ENCODE measurements at places on chromosomes 2 and 18.

- no peak for DNase-seq
Measured at GRCh38 chr2:24785671-24786321, 7.4 kb downstream of the PTRHD1 start.

GRCh38 chr2:108982259-108982679 lies 6.8 kb downstream of the EDAR start:
- DNase-seq = no peak

GRCh38 chr2:200276472-200276871 lies 30.0 kb upstream of the SPATS2L start:
- DNase-seq = no peak

DNA sequence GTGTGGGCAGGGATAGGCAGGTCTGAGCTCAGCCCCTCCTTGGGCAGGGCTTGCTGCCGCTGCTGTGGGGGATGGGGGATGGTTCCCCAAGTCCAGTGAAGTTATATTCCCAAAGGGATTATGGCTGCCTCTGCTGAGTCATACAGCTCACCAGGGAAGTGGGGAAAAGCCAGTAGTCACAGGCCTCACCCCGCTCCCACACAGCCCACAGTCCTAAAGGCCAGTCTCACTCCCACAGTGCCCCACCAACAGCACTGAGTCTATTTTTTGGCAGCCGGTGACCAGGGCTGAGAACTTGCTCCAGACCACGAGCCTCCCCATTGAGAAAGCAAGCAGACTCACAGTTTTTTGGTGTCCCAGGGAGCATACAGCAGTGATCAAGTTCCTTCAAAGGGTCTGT lies 173.3 kb downstream of the OSR1 start:
- no peak for DNase-seq

DNA sequence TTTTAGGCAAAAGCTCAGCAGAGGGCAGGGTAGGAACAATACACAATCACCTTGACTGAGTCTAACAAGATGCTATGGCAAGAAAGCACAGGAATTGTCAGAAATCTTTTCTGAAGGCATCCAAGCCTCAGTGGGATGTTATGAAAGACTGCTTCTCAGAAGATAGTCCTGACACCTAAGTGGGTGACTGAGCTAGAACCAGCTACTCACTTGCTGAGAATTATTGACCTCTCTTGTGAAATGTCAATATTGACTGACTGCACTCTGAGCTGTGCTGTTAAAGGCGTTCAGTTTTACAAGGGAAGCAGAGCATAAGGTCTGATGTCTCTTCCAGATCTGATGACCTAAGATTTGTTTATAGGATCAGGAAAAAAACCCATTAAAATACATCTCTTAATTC lies 46.1 kb downstream of the TACR1 start:
- no peak for DNase-seq

- no peak for DNase-seq
Measured at GRCh38 chr18:6249788-6250187, 164.9 kb downstream of the L3MBTL4 start.

GRCh38 chr2:96249654-96250053 lies 16.1 kb downstream of the TMEM127 start:
- no peak for DNase-seq

DNA sequence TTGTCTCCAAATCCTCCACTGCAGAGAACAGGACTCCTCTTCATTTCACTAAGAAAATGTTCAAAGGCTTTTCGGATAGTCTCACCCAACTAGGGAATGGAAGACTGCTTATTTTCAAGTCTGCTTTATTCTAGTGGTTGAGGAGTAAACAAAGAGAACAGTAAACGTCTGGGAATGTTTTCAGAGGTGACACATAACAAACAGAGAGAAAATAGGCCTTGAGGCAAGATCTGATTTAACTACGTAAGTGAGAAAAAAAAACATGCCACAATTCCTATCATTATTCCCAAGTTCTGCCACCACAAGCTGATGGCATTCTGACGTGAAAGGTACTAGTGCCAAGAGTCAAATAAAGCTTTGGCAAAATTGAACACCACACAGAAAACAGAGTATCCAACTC lies 16.7 kb upstream of the WIPF1 start:
- no peak for DNase-seq

GRCh38 chr2:69789772-69790600 lies 39.5 kb upstream of the GMCL1 start:
- no peak for DNase-seq

DNA sequence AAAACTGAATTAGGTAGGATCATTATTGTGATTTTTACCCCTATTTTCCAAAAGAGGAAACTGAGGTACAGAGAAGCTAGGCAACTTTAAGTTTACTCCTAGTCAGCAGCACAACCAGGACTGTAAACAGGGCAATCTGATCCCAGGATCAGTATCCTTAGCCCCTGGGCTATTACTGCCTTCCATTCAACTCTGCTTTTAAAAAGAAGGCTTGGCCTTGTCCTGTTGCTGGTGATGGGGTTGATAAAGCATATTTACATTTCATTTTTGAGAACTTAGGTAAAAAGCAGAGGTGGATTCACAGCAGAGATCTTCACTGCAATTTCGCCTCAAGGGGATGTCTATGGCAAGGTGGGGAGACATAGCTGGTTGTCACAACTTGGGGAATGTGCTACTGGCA lies 148.5 kb downstream of the GALNT14 start:
- no peak for DNase-seq

GRCh38 chr18:26826656-26827235 lies 38.8 kb downstream of the AQP4 start:
- no peak for DNase-seq

DNA sequence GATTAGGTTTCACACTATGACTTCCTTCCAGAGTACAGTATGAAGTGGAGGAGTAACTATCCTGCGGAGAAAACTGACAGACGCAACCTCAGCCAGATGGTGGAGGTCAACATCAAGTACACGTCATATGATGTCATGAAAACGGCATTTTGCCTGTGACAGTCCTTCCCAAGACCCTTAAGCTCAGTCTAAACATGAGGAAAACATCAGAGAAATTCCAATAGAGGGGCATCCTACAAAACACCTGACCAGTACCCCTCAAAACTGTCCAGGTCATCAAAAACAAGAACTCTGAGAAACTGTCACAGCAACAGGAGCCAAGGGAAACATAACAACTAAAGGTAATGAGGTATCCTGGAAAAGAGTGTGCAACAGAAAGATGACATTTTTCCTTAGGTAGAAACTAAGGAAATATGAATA lies 1.7 kb downstream of the RNU4ATAC start:
- no peak for DNase-seq

- DNase-seq = no peak
Measured at GRCh38 chr2:141707486-141707885, 423.3 kb downstream of the LRP1B start.

DNA sequence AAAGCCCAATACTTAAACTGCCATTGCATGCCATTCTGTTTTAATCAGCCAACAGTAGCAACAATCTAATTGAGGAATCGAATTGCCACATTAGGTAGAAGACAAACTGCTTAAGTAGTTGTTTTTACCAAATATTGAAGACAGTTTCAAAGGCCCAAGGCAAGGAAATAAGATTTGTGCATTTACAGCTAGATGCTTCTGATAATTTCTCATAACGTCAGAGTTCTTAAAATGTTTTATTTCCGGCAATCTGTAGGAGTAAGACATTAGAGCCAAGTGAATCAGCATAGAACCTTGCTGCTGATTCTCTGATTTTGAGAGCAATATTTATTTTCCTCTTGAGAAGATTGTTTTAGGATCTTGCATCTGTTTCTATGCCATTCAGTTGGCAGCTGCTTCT lies 174.3 kb downstream of the RBM43 start:
- no peak for DNase-seq

DNA sequence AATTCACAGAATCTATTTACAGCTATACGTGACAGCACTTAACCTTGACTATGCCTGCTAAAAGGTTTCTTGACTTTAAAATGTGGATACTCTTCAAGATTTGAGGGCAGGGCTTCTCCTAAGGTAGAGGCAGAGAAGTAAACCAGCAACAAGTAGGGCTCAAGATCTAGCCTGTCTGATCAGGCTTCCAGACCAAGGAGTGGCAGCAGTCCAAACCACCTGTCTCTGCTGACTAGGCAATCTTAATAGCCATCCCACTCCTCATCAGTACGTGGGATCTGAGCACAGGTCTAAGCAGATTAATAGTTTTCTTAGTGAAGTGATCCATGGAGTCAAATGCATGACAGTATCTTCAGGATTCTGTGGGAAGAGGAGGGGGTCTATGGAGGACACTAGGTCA lies 100.4 kb downstream of the GPD2 start:
- no peak for DNase-seq

- DNase-seq = no peak
Measured at GRCh38 chr2:235087832-235088495, 136.1 kb downstream of the SH3BP4 start.

DNA sequence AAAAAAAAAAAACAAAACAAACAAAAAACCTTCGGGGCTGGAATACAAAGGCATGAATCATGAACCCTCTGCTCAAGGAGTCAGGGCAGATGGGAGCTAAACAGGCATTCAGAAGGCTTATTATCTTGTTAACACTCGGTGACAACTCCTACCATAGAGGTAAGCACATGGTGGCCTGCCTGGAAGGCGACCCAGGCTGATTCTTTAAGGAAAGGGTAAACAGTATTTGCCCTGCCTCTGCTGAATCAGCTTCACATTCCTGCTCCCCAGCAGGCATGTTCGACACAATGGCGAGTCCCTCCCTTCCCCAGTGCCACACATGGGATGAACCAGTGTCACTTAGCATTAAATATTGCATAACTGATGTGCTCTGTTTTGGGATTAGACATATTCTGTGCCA lies 191.9 kb downstream of the ARL4C start:
- no peak for DNase-seq

- DNase-seq = no peak
Measured at GRCh38 chr18:76568731-76569130, 73.7 kb upstream of the ZNF516 start.

GRCh38 chr2:15348636-15349035 lies 212.5 kb downstream of the NBAS start:
- no peak for DNase-seq

- DNase-seq = no peak
Measured at GRCh38 chr2:168008646-168009195, 238.7 kb downstream of the STK39 start.

DNA sequence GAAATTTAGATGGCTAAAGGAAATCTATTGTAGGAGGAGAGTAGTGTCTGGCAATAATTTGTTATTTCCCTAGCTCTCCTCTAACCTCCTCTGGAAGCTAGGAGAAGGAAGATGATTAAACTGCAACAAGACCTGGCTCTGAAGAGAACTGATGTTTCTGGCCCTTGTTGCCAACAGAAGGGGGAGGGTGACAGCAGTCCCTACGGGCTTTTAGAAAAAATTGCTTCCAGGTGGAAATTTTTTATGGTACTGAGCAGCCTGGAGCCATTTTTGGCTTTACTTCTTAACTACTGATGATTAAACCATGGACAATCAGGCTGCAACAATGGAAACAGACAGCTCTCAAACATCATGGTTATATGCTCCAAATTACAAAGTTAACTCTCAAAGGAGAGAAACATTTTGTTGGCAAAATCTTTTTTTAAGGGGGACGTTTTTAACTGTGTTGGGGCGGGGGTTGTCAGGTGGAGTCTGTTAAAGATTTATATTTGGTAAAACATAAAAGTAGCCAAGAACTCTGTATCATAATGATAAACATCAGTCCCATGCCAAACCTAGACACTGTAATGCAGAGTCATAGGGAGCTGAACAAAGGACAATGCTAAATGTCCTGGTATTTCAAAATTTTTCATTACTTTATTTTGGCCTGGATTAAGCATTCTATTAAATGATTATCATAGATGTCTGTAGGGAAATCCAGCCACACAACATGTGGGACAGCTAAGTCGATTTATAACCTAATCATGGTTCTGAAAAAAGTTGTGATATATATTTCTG lies 70.0 kb downstream of the EXOC6B start:
- no peak for DNase-seq

DNA sequence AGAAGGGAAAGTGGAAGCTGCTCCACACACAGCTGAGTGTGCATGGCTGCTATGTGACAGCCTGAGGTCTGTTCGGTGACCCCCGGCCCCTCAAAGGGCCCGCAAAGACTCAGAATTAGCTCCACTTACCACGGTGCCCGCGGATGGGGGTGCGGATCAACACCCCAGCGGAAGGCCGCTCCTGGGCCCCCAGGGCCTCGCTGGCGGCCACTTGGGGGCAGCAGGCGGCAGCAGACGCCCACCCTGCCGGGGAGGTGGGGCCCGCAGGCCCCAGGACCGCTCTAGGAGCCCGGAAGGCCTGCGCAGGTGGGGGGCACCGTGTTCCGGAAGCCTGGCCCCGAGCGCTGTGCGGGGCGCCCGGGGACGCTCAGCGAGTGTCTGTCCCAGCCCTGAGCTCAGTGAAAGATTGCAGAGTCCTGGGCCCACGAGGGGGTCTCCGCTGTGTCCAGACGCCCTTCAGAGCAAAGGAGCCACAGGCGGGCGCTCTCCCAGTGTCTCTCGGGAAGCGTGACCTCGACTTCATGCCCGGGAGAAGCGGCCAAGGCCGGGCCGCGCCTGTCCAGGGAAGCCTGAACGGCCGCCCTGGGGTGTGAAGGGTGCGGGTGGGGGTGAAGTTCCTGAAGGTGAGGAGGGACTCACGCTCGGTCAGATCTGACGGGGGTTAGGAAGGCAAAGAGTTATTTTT lies 118.7 kb downstream of the VAPA start:
- no peak for DNase-seq

DNA sequence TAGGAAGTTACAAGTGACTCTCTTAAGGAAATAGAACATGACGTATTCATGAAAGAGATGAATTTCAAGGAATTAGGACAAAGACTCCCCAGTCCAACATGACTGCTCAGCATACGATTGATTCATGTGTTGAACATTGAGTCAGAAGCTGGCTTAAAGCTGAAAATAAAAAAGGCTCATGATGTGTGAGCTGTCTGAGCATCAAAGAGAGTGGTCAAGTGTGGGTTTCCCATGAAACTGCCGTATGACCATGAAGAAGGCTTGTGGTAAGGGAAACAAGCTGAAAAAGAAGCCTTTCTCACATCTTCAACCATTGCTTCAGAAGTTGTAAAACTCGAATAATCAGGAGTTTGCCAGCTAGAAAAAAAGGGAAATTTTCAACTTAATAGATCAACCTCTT lies 201.9 kb upstream of the APCDD1 start:
- DNase-seq = no peak

DNA sequence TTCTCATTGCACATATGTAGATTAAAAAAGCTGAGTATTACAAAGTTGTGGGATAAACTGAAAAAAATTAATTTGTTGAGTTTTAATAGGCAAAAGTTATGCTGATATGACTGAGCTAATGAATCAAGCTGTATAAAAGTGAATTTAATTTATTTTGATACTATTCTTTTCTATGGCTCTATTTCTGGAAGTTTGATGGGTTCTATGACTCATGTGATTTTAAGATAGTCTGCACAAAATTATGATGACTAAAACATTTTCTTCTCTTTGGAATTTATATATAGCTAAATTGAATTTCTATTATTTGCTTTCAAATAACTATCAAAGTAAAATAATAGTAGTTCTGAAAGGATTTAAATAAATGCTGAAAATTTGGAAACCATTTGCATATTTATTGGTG lies 71.0 kb upstream of the MMADHC start:
- no peak for DNase-seq

DNA sequence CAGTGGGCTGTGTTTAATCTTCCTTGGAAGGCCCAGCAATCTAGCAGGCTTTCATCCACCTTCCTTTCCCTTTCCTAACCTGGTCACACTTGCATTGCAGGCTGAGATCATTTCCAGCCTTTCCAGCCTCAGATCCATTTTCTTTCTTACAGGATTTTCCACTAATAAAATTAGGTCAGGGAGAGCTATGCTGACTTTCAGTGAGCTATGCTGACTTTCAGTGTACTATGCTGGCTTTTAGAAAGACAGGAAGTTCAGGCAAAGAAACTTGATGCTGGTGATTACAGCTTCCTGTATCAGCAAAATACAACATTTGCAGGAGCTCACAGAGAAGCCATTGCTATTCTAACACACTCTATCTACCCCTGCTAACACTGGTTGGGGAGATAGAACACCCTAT lies 735.0 kb downstream of the CCDC85A start:
- DNase-seq = no peak
